ENCODE measurements at places on chromosomes 5 and 9.

DNA sequence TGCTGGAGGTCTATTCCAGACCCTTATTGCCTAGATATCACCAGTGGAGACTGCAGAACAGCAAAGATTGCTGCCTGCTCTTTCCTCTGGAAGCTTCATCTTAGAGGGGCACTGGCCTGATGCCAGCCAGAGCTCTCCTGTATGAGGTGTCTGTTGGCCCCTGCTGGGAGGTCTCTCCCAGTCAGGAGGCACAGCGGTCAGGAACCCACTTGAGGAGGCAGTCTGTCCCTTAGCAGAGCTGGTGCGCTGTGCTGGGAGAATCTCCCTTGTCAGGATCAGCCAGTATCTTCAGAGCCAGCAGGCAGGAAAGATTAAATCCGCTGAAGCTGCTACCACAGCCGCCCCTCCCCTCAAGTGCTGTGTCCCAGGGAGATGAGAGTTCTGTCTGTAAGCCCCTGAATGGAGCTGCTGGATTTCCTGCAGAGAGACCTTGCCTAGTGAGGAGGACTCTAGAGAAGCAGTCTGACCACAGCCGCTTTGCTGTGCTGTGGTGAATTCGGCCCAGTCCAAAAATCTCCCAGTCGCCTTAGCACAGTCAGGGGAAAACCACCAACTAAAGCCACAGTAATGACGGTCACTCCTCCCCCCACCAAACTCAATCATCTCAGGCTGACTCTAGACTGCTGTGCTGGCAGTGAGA is 124.1 kb downstream of the JAKMIP2 start:
- DNase-seq = no peak

GRCh38 chr5:37836592-37837413 is 3.0 kb downstream of the GDNF start:
- DNase-seq = no peak

DNA sequence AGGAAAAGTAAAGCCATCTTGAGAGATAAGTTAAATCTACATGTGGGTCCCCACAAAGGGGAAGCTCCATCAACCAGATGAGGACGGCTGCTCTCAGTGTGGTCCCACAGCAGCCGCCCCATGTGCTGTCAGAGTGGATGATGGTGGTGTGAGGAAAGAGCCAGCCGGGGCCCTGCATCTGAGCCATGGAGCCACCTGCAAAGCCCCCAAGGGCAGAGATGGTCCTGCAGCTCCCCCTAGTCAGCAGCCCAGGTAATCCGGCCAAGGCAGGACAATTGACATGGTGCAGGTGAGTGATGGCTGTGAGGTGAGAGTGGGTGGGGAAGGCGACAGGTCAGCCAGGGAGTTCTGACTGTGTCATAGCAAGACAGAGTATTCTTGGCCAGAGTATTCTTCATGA is 458.8 kb downstream of the ICE1 start:
- no peak for DNase-seq

DNA sequence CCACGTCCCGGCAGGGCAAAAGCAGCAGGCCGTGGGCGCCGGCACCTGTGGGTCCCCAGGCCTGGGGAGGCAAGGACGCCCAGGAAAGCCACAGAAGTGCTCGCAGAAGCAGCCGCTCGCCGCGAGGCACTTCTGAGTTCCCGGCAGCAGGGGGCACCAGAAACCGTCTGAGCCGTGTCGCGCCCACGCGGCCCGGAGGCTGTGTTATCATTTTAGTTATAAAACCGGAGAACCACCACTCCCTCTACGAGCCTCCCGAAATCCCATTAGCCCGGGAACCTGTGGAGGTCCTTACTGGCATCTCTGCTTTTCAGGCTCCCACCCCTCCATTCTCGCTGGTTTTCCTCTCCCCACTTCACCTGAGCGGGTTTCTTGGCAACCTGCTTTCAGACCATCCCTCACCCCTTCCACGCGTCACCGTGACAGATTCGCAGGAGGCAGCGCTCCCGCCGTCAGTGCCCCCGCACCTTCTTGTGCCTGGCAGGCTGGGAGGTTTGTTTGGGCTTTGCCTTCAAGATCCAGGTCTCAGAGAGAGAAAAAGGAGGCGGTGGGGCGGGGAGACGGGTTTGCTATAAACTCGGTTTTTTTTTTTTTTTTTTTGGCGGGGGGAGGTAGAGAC is 2.3 kb downstream of the GDNF start:
- DNase-seq = no peak

- DNase-seq = no peak
Observed at GRCh38 chr5:130032807-130033206, 128.5 kb downstream of the CHSY3 start.

- DNase-seq = no peak
Observed at GRCh38 chr5:72702881-72703434, 113.5 kb upstream of the TNPO1 start.

DNA sequence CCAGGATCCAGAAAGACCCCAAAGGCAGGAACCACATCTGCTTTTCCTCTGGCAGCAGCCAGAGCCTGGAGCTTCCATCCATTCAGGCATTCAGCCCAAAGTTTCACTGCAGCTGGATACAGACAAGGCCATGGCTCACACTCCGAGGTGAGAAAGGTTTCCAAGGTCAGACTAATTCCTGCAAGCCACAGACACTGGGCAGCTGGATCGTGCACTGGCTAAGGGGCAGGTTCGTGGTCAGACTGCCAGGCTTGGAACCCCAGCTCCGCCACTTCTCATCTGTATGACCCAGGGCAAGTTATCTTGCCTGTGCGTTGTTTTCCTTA is 36.9 kb downstream of the SPOCK1 start:
- no peak for DNase-seq

GRCh38 chr5:124678468-124678867 is 68.0 kb downstream of the ZNF608 start:
- no peak for DNase-seq
